ENCODE measurements at places on chromosomes 13 and 19.

- DNase-seq, result no peak
Observed at GRCh38 chr19:30695171-30695875, 323.1 kb downstream of the ZNF536 start.

GRCh38 chr13:49098198-49098597 lies 121.9 kb upstream of the MLNR start:
- peak; percentile 20 for DNase-seq

GRCh38 chr13:51000571-51001260 lies 91.1 kb downstream of the RNASEH2B start:
- DNase-seq, result no peak

DNA sequence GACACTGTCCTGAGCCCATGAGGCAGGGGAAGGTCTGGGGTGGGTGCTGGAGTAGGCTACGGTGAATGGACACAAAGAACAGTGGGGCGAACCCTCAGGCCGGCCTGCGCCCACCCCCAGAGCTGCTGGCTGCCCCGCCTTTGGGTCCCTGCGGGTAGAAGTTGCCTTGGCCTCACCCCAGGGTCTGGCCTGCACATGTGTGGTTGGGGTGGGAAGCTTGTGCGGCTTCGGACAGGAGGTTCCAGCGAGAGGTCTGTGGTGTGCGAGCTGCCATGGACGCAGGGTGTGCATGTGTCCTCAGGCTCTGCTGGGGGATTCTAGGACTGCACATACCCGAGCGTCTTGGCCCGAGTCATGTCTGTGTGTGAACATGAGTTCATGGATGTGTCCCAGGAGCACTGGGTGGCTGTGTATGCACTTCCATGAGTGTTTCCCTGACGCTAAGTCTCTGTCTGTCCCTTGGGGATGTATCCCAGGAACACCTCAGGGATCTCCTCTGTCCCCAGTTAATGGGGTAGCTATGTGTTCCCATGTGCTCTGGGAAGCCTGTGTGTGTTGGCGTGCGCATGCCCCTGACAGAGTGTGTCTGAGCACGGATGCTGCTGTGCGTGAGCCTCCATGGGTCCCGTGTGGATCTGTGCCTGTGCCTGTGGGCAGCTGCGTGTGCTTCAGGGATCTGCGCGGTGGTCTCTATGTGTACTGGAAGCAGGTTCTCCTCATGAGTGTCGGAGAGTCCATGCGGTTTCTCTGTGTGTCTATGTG lies 20.8 kb upstream of the POU2F2 start:
- DNase-seq, result no peak

GRCh38 chr13:112579310-112579843 lies 8.6 kb downstream of the TUBGCP3 start:
- no peak for DNase-seq

DNA sequence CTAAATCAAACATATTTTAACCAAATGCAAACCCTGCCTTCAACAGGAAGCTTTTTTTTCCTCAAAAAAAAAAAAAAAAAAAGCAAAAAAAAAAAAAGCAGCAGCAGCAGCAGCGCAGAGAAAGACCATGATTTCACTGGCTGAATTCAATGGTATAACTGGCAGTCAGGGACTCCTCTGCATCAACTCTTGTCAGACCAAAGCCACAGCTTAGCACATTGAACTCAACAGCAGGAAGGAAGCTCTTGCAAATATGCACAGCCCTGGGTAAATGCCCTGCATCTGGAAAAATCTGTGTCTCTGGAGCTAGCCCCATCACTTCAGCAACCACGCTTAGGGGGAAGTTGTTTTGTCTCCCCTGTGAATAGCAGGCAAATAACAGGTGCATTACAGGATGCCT lies 17.6 kb upstream of the DHRS12 start:
- DNase-seq, result no peak

GRCh38 chr19:23542562-23542961 lies 144.4 kb downstream of the ZNF675 start:
- DNase-seq, result no peak

- no peak for DNase-seq
Observed at GRCh38 chr13:69947582-69947981, 160.0 kb upstream of the ATXN8OS start.

GRCh38 chr19:3029065-3029923 lies at the start of gene TLE2:
TSS of gene TLE2 (minus strand) at chr19:3029280. CDS start at chr19:3028904, 376 bp downstream.
- peak; percentile 40 for DNase-seq

GRCh38 chr19:9406798-9407352 lies 28.5 kb downstream of the ZNF266 start:
- DNase-seq, result no peak

GRCh38 chr13:30685320-30685859 lies 50.0 kb upstream of the ALOX5AP start:
- DNase-seq, result no peak

DNA sequence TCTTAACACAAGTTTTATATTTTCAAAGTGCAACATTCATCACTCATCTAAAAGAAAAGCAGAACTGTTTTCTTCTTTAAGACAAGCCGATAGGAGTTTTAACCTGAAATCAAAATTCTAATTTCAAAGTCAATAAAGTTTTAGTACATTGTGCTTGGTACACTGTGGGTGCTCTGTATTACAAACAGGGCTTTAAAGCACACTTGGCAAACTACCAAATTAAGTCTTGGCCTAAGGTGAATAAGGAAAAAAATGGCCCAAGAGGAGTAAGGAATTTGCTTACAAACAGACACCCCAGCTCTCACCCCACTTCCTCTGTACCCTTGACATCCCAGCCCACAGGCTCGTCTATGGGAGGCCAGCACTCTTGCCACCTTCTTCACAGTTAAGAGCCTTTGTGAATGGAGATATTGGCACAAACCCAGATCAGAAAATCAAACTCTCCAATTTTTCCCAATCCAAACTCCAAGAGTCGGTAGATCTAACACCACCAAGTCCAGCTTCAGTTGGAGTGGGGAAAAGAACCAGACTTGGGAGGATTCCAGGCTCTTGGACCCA lies 66.0 kb downstream of the ABCC4 start:
- no peak for DNase-seq

GRCh38 chr13:110448230-110448629 lies 113.3 kb downstream of the RAB20 start:
- peak; percentile 59 for DNase-seq

DNA sequence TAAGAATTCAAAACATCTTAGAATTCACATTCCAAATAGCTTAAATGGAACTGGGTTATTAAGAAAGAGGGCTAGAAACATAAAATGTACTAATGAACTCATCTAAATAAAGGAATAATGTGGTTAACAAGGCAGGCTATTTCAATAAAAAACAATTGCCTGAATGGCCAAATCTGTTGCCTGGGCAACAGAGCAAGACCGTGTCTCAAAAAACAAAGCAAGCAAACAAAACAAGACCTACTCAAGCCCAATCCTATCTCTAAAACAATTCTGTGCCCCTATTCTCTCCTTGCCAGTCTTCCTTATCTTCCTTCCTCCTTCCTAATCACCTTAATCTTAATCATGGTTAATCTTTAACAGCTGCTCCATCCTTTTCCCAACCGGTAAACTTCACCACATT lies 12.1 kb downstream of the IGFL1 start:
- DNase-seq, result no peak

DNA sequence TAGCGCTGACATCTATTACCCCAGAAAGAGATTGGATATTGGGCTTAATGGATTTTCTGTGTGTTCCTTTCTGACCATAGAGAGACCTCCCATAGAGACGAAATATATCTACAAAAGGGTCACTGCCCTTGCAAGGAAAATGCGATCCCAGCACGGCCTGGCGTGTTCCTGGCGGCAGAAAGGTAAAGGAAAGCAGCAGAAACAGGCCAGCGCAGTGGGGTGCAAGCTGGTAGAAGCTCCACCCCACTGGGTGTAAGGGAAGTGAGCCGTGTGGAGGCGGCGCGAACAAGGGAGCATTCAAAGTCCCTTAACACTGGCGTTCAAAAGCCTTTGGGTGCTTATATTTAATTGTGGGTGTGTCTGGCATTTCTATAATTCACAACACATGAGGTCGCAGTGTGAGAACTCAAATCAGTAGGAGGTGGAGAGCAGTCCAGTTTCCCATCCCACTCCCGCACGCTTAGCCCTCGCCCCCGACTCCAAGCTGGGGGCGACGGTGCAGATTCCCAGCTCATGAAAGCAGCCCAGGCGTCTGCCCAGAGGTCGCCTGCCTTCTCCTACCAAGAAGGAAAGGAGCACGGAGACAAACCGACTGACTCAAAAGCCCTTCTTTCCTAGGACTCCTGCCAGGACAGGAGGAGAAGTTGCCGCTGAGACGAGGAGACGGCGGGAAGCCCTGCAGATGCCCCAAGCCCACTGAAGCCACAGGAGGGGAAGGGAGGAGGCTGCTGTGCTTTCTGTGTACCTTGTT lies 478.4 kb downstream of the FOXO1 start:
- no peak for DNase-seq

GRCh38 chr13:113460599-113460998 lies 7.3 kb upstream of the ADPRHL1 start:
- no peak for DNase-seq

DNA sequence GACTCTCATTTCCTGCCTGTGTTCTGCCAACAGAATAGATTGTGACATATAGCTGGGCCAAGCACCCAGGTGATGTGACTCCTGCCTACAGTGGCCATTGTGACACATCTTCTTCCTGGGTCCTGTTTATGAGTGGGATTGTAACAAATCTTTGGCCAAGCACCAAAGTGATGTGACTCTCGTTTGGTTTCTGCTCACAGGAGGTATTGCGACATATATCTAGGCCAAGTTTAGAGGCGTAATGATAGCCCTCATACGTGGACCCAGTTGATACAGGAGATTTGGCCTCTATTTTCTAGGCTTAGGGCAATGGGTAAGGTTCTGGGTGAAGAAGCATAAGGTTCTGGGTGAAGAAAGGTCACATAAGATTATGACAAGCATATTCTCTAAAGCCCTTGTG lies 76.2 kb downstream of the ZNF208 start:
- DNase-seq, result no peak

- no peak for DNase-seq
Observed at GRCh38 chr13:30835442-30835841, 70.6 kb upstream of the MEDAG start.

GRCh38 chr19:34555447-34555846 lies 73.9 kb downstream of the WTIP start:
- DNase-seq, result peak; percentile 9

Data from urothelium cell line (cell line).